CMK (cell line): ENCODE measurements at places on chromosomes 7 and 10.

DNA sequence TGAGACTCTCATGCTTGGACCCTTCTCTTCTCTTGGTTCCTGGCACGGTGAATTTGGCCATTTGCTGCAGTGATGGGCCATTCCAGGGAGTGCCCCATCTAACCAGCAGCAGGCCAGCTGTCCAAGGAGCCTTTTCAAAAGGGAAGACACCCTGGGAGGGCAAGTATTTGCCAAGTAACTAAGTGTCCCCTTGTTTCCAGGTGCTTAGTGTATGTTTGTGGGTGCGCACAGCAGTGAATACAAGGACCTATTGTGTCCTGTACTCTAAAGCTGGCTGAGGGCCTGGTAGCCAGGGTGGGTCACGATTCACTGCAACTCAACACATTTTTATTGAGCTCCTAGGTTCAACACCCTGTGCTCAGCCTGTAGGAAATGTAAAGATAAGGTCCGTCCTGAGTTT is 348.8 kb downstream of the RNLS start:
- no peak for DNase-seq

GRCh38 chr10:28678687-28679457 is 1.6 kb downstream of the BAMBI start:
- no peak for DNase-seq

DNA sequence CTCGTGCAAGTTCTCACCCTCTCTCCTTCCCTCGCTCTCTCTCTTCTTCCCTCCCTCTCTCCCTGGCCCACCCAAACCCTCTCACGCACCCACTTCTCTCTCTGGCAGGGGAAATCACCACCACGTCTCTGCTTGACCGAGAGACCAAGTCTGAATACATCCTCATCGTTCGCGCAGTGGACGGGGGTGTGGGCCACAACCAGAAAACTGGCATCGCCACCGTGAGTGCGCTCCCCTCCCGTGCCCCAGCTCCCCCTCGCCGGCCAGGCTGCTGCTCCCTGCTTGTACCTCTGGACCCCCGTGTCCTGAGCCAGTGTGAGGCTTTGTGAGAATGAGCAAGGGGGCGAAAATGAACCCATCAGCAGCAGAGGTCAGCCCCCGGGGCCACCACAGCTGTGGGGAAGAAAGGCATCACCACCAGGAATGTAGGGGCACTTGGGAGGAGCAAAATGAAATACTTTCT is 25.5 kb downstream of the C10orf105 start:
- DNase-seq = no peak

DNA sequence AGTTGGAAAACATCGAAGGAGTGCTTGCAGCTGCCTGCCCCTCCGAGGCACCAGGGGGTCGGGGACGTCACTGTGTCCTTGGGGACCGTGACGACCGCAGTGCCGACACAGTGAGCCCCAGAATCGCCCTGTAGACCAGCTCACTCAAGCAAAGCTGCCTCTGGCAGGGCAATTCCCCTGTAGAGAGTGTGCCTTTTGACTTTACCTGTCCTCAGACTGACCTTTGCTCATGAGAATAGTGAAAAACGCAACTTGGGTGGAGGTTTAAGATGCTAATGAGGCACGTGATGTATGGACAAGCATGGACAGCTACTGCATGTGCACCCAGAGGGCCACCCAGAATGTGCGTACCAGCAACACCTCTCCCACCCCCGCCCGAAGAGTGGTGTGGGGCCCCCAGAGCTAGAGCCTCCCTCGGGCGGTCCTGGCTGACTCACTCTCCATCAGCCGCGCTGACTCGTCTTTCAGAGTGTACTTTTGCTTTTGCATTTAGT is 271.9 kb downstream of the ADARB2 start:
- DNase-seq = no peak

- DNase-seq = no peak
Observed at GRCh38 chr10:97520978-97521761, 22.4 kb downstream of the UBTD1 start.

GRCh38 chr10:106185951-106186350 is 978.6 kb downstream of the SORCS1 start:
- DNase-seq = no peak

DNA sequence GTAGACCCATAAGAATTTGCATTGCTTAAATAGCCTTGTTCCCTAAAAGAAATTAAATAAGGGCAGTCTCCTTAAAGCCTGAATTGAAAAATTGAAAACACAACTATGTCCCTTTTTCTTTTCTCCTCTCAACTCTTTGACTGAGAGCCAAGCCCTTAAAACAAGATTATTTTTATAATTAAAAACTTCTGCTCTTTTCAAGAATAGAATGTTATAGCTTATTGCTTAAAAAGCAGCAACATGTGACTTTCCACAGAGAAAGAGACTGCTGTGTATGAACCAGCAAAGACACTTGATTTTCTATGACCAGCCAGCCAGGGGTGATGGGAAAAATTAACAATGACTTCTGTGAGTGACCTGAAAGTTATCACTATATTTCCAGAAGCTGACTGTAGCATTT is 295.2 kb upstream of the CELF2 start:
- DNase-seq = no peak

DNA sequence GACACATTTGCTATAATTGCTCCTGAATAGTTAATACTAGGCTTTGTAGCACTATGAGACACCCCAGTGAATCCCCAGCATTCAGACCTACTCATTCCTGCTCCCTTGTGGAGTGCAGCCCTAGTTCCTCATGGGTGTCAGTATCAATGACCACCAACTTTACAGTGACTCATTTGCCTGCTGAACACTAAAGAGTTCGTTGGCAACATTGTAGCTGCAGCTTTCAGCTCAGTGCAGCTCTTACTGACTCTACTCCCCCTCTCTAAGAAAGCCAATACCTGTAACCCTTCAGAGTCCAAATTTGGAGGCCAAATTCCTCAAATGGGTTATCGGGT is 127.1 kb upstream of the MTPN start:
- no peak for DNase-seq

GRCh38 chr10:23195846-23196600 is 3.9 kb downstream of the PTF1A start:
- no peak for DNase-seq

DNA sequence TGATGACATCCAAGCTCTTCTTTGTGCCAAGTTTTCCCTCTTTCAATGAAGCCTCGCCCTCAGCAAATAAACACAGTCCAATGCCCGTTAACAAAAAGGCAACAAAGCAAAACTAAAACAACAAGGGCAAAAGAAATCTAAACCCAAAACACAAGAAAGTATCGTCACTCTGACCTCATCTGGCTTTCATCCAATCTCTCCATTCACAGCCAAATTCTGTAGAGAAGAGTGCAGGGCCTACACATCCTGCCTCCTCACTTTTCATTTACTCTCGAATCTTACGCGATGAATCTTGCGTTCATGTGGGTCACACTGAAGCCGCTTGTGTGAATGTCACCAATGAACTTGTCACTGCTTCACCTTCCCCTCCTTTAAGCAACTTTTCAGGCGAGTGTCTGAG is 15.9 kb upstream of the AKR1E2 start:
- no peak for DNase-seq

DNA sequence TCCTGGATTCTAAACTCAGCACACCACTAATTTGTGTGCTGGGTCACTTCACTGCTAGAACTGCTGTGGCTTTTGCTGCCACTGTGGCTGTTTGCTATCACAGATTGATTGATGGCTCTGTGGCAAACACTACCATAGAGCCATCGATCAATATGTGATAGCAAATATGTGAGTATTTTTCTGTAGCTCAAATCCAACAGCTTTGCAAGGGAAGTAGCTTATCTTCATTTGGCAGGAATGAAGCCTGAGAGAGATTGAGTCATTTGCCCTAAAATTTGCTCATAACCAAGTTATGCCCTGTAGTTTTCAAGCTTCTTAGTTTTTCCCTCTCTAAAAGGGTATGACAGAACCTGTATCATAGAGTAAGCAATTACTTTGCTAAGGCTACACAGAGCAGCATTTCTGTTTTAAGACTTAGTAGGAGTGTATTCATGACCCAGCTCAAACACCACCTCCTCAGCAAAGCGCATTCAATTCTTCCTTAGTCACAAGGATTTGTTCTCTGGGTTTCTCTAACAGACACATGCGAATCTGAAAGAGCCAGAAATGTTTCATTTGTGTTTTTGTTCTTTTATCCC is 43.1 kb downstream of the MINPP1 start:
- peak; percentile 29 for DNase-seq

DNA sequence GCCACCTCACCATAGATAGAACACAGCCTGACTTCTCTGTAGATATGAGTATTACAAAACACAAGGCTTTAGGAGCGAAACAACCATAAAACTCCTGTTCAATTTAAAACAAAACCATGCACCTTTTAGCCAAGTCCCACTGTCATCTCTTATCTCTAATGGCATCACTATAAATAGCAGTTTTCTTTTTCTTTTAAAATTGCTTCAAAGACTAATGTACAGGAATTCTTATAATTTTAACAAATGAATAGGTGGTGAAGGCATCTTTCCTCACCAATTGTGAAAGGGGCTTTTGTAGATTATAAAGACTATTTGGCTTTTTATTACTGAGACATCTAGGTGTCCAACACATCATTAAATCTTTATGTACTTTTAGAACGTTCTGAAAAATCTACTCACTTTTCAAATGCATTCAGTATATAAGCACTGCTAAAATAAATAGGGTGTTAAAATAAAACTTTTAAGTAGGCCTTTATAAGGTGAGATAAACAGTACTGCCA is 205.7 kb upstream of the GRM3 start:
- DNase-seq = no peak

DNA sequence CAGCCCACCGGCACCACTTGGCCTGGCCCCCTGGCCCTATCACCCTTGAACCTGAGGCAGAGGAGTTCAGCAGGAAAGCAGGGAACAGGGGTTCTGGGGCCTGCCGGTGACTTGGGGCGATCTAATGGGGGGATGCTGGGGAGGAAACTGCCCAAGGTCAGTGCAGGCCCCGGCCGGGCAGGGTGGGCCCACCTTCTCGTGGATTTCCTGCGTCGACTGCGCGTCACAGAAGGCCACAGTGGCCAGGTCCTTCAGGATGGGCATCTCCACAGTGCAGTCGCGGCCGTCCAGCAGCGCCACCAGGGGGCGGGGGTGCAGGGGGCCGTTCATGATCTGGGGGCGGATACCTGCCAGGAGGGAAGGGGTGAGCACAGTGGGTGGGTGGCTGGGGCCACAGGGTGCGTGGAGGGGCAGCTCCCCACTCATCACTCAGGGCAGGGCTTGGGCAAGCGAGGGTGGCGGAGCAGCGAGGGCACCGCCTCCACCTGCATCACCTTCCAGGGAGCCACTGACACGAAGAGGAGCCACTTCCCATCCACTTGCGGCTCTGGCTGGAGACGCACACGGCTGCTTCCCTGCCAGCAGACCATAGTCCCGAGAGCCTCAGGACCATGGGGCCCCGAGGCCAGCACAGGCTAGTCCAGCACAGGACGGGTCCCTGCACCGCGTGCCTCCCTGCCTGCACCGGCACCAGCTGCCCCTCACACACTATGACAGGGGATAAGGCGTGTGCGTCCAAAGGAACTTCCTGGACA is 61.4 kb downstream of the ZRANB1 start:
- no peak for DNase-seq

- DNase-seq = no peak
Observed at GRCh38 chr7:55133630-55134358, 115.0 kb downstream of the EGFR start.

- no peak for DNase-seq
Observed at GRCh38 chr7:1939434-1940401, 269.6 kb downstream of the ELFN1 start.

- DNase-seq = no peak
Observed at GRCh38 chr7:90900628-90901356, 304.7 kb downstream of the CDK14 start.

GRCh38 chr7:105268511-105269392 is 120.0 kb downstream of the SRPK2 start:
- DNase-seq = no peak

- no peak for DNase-seq
Observed at GRCh38 chr10:21047096-21047495, 150.0 kb upstream of the NEBL start.

- DNase-seq = no peak
Observed at GRCh38 chr7:108836256-108836655, 266.6 kb downstream of the DNAJB9 start.

DNA sequence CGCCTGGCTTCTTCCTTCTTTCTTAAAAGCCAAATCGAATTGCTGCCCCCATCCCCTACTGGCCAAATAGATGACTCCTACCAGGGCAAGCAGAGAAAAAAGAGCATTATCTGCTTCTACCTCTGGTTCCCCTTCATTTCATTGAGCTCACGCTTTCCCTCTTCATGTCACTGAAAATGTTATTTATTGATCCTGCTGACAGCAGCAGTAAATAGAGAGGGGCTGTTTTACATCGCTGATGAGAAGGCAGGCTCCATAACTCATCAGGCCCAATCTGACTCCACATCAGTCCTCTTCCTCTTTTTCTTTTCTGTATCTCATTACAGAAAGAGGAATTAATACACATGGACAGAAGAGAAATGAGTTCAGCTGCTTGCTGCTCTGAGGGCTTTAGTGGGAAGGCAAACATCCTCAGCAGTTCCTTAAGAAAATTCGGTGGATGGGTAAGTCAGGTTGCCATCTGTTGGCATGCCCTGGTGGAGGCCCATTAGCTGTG is 904.1 kb downstream of the KCNMA1 start:
- DNase-seq = no peak

DNA sequence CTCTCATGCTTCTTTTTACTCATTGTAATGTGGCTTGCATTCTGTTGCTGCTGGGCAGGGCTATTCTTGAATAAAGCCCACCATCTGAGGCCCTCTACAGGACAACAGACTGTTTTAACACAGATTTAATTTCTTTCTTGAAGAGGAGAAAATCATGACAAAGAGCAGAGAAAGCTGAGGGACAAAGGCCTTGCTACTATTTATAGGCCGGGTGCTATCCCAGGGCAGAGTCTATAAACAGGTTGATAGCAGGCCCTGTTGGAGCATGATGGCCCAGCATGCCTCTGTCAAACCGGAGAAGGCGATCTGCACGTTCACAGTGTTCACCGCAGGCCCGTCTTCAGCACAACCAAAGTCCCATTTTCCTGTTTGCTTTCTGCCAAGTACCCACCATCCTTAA is 3.0 kb downstream of the VIPR2 start:
- DNase-seq = no peak

DNA sequence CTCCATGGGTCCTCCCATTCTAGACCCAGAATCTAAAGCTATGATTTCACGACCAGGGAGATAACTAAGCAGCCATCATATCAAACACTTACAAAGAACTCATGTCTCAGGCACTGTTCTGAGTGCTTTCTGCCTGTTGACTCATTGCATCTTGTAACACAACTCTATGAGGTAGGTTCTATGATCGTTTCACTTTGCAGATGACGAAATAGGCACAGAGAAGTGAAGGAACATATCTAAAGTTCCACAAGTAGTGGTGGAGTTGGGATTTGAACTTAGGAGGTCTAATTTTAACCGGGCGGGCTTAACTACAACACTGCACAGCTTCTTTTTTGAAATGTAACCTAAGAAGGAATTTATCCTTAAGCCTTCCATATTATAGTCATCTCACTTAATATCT is 2.9 kb downstream of the RBP4 start:
- no peak for DNase-seq

- no peak for DNase-seq
Observed at GRCh38 chr7:101177644-101178043, 2.4 kb downstream of the NAT16 start.
